ENCODE measurements at places on chromosomes 12 and 14.

DNA sequence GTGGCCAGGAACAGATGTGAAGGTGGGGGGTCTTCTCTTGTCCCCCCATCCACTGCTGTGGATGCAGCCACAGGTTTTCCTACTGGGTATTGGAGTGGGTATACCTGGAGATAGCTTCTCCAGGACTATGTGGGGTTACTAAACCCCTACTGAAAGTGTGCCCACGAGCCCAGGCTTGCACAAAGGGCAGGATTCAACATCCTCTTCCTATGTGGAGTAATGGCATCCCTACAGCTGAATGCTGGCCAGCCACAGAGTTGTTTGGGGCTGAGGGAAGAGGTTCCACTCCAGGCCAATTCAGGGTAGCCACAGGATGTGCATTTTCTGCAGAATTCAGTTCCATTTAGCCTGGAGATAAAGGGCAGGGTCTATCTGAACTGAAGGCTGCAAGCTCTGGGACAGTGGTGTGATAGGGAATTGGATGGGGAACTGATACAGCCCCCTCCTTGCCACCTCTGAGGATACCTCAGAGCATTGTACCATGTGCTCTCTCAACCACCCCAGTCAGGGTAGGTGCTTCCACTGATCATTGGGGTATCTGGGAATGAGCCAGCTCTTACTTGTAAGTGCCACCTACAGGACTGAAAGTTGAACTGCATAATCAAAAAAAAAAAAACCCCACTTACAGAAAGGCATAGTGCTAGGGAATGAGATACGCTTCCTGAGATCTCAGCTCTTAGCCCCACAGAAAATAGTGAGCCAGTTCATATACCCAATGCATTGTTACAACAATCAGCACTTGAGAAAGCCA, 187.1 kb downstream of the KITLG start:
- DNase-seq = no peak

DNA sequence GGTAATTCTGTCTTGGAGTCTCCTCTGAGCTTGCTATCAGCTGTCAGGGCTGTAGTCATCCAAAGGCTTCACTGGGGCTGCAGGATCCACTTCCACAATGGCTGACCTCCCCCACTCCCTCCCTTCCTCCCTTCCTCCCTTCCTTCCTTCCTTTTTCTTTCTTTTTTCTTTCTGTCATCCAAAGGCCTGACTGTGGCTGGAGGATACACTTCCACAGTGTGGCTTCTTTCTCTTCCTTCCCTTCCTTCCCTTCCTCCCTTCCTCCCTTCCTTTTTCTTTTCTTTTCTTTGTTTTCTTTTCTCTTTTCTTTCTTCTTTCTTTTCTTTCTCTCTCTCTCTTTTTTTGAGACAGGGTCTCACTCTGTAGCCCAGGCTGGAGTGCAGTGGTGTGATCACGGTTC, 30.6 kb downstream of the ARF6 start:
- DNase-seq = no peak

DNA sequence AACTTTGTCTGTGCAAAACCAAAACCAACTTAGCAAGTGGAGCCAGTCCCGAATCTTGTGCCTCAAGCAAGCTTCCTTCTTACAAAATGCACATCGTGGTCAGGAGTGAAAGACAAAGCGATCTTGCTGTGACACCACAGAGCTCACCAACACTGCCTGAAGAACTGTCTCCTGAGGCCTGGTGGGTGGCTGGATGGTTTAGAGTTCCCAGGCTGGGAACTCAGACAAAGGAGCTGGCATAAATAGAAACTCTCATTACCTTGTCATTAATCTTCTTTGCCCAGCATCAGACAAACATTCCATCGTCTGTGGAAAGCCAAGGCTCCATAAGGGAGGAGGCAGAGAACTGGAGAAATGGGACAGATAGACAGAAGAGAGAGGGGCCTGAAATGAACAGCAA, 144.8 kb downstream of the KCNA5 start:
- no peak for DNase-seq

DNA sequence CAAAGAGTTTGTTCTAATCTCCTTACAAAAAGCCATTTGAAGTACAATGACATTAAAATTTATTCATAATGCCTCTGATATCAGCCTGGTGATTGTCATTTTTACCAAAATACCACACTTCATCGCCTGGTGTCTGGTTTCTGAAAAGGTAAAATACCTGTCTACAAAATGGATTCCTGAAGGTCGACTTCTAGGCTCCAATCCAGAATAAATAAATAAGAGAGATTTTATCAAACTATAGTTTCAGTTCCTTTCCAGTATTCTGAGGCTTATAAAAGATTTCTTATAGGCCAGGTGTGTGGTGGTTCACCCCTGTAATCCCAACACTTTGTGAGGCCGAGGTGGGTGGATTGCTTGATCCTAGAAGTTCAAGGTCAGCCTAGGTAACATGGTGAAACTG, 340.7 kb downstream of the SLC16A7 start:
- DNase-seq = no peak
